ENCODE measurements at places on chromosomes 12 and 14.

DNA sequence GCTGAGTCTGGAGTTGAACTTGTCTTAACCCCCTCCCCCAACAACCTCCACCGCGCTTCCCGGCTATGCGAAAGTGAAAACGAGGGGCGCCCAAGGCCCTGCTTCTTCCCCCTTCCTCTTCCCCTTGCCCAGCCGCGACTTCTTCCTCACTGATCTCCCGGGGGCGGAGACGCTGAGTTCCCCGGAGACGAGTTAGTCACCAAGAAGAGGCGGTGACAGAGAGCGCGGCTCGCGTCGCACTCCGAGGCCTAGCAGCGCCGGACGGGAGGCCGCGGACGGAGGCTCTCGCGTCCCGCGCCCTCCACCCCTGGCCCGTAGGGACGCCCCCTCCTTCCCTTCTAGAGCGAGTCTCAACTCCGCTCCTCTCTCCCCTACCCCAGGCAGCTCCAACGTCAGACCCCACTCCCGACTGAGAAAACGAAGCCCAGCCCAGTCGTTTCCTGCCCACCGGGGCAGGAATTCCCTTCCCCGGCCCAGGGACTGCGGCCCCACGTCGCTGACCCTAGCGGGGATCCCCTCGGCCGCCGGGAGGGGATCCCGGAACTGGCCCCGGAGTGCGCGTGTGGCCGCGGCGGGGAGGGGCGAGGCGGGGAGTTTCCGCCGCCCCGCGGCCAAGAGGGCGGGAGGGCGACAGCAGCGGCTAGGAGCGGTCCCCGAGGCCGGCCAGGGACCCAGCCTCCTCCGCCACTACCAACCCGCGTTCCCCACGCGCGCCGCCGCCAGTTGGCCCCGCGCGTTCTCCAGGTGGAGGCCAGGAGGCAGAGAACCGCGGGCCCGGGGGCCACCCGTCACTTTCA, 1.4 kb downstream of the BAZ1A start:
- DNase-seq: peak; percentile 97

DNA sequence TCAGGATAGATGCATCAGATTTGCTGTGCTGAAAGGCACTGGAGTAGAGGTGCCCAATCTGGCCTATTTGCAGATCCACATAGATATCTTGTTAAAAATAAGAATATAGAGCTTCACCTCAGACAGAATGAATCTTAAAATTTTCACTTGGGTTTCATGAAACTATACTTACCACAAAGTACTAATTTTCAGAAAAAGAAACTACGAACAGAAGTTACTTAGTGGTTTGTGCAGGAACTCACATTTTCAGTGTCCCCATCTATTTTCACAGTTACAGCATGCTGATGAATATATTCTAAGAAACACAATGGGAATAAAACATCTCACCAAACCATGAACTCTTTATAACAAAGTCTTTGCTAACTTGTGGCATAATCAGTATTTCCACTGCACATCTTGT, 449.4 kb downstream of the RERGL start:
- no peak for DNase-seq

GRCh38 chr14:23382276-23382675, 5.4 kb downstream of the CMTM5 start:
- no peak for DNase-seq

GRCh38 chr12:4943067-4943937, 33.6 kb downstream of the KCNA1 start:
- DNase-seq: no peak

GRCh38 chr12:92628476-92628875, 74.3 kb upstream of the PLEKHG7 start:
- no peak for DNase-seq

DNA sequence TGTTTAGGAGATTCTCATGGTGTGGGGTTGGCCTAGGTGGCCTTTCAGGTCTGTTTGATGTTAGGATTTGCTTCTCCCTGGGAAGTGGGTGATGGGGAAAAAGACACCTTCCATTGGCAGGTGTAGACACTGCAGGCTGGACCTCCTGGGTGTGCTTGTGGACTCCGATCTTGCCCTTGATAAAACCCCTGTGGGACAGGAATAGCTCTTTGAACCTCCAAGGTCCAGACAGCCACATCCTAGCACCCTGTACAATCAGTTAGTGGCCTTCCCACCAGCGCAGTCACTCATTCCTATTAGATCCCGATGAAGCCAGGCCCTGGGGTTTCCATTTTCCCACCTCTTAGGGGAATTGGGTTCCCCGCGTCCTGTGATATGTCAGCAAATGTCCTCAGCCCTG, 28.5 kb downstream of the MEG3 start:
- no peak for DNase-seq

DNA sequence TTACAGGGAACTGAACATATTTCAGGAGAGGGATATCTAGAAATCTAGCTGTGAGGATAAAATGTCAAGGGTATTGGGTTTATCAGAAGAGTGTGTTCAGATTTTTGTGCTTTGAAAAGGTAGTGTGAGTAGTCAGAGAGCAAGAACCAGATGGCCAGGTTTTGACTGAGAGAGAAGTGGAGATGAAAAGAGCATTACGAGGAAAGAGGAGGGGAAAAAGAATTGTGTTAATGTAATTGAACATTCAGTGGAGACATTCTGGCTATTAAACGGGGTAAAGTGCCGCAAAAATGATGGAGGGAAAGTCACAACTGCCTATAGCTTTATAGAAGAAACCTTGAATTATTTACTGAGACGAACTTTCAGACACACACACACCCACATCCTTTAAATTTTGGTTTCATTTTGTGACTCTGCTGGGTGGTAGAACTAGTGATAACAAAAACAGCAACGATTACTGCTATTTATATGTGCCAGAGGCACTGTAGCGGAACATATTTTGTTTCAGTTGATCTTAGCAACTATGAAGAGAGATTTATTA, 213.6 kb downstream of the ERC1 start:
- no peak for DNase-seq

GRCh38 chr12:10722905-10723746, at the start of gene YBX3:
TSS of gene YBX3 (minus strand) at chr12:10723323. CDS start at chr12:10723111, 212 bp downstream.
- peak; percentile 82 for DNase-seq

- DNase-seq: no peak
These were observed 668 bp downstream of the APPL2 start for GRCh38 chr12:105235281-105235731.

DNA sequence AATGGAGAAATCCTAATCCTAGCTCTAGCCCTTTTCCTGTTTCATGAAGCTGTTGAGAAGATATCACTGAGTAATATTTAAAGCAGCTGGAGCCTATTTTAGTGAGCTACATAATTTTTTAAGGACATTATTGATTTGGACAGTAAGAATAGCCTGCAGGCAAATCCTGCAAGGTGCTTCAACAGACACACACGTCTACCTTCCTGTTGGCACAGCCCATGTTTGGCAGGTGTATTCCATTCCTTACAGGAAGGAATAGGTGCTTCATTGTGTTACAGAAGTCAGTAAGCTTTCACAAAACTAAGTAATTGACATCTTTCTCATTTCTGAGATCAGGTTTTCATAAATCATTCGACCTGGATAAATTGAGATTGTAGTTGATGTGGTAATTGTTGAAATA, 50.6 kb downstream of the FOXA1 start:
- DNase-seq: no peak

GRCh38 chr12:131471271-131471905, 239.5 kb upstream of the SFSWAP start:
- no peak for DNase-seq

- DNase-seq: no peak
These were observed 68.7 kb upstream of the PTPRR start for GRCh38 chr12:70989232-70989631.

DNA sequence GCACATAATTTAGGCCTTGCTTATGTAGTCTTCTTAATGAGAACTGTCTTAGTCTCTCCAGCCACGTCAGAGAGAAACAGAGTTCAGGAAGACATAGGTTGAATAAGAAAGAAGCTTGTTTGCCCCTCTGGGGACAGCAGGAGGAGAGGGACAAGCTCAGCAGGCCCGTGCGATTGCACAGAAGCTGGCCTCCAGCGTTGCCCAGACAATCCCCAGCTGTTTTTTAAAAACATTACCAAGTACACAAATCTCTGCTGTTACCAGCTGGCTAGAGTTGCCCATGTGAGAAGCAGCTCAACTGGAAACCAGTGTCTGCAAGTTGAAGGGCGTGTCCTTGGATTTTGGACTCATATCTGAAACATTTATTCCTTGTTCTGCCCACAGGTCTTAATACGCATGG, 232.6 kb downstream of the EFCAB11 start:
- DNase-seq: no peak

DNA sequence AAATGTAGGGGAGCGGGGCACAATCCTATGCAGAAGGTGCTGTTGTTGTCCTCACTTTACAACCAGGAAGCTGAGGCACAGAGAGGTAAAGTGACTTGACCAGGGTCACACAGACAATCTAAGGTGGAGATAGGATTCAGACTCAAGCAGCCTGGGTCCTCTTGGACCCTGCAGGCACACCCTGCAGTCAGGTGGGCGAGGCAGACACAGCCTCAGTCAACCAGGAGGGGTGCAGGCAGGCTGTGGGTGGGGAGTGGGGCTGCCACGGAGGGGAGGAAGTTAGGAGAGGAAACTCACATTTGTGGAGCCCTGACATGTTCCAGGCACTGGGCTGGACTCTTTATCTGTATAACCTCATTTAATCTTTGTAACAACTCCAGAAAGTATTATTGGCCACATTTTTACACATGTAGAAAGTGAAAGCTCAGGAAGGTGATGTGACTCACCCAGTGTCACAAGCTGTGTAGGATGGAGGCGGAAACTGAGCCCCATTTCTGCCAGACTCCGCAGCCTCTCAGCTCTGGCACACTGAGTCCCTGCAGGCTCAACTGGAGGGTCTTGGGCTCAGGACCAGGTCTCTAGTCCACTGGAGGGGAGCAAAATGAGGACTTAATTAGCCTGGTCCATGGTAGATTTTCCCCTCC, 24.9 kb upstream of the CHGA start:
- DNase-seq: no peak

DNA sequence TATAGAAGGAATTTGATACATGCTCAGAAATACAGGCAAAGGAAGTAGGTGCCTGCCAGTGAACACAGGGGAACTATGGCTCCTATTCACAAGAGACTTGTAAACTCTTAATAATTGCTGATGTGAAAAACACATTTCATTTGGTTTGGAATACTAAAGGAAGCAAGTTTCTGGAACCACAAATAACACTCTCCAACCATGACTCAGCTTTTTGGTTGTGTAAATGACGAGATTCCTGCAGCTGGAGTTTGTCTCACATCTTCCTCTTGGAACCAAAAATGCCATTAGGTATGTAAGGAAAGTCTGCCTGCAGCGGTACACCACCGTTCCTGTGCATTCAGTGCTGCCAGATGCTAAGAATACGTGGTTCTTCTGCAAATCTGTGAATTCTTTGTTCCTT, 4.5 kb upstream of the OR11H6 start:
- no peak for DNase-seq

DNA sequence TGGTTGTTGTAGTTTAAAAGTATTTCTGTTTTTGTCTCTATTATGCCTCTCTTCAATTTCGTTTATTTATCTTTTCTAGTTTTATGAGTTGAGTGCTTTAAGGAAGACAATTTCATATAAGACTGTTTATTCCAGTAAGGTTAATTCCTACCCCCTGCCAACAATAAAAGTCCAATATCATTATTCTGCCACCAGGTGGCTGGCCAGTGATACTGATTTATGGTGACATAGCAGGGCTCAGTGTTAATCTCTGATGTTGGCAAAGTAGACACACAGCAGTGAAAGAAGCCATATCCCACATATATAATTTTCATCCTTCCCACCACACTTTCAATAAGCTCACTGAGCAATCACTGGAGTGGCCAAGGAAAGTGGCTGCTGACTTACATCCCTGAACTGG, 69.0 kb upstream of the BMP4 start:
- DNase-seq: peak; percentile 28

GRCh38 chr12:75602106-75602505, 90.7 kb upstream of the KRR1 start:
- no peak for DNase-seq

GRCh38 chr14:80428171-80428570, 216.9 kb upstream of the DIO2 start:
- no peak for DNase-seq

DNA sequence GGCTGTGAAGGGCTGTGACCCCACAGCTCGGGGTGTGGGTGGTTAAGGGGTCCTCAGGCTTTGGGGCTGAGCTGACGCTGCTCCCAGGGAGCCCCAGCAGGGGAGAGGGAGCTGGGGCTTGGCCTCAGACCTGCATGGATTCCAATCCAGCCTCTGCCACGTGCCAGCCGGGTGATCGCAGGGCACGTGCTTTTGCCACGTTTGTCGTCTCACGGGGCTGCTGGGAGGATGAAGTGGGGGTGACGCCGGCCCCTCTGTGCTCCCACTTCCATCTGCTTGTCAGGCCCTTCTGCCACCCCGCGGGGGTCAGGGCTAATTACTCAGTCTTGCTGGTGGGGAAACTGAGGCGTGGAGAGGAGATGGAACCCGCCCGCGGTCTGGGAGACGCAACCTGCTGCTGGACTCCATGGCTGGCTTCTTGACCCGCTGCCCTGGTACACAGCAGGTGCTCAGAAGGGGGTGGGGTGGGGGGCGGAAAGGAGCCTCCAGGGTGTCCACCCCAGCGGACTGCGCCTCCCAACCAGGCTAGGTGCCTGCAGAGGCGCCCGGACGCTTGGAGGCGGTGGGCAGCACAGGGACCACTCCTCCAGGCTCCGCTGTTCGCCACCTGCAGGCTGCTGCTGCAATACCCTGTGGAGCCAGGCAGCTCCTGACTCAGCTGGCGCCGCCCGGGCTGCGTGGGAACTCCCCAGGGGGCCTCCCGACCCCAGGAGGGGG, 36.4 kb upstream of the PRIMA1 start:
- no peak for DNase-seq

DNA sequence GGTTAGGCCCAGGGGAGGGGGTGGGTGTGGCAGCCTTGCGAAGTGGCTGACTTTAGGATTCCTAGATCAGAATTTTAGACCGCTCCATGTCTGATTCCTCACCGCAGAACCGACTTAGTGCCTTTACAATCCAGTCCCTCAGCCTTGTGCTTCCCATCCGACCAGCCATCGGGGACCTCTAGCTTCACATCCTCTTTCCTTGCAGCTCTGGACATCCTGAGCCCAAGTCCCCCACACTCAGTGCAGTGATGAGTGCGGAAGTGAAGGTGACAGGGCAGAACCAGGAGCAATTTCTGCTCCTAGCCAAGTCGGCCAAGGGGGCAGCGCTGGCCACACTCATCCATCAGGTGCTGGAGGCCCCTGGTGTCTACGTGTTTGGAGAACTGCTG, 557 bp downstream of the COPS7A start:
- peak; percentile 54 for DNase-seq

DNA sequence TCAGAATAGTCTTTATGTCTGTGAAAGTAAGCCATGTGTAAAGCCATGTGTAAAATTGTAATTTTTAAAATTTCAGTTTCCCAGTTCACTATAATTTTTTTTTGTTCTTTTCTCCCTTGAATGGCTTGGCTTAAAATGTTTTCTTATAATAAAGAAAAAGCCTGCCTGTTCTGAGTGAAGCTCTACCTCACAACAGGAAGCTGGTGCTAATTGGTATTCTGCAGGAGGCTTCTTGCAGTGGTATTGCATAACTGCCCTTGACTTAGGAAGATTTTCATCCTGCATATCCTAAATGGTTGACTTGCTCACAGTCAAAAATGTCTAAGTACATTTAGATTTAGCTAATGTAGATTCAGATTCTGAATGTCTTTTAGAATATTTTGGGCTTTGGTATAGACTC, 49.5 kb downstream of the ATP2A2 start:
- DNase-seq: peak; percentile 53

GRCh38 chr12:130220706-130221100, 58.4 kb downstream of the FZD10 start:
- DNase-seq: no peak

GRCh38 chr12:118354903-118355302, 17.8 kb downstream of the TAOK3 start:
- DNase-seq: no peak

Measured in KBM-7 (cell line).